Stimulated activated CD8-positive, alpha-beta memory T cell treated with anti-CD3 and anti-CD28 coated beads, Interleukin-2, amount 100 ng/mL, for 1 hour (primary cell): ENCODE measurements at places on chromosomes 7 and 10.

DNA sequence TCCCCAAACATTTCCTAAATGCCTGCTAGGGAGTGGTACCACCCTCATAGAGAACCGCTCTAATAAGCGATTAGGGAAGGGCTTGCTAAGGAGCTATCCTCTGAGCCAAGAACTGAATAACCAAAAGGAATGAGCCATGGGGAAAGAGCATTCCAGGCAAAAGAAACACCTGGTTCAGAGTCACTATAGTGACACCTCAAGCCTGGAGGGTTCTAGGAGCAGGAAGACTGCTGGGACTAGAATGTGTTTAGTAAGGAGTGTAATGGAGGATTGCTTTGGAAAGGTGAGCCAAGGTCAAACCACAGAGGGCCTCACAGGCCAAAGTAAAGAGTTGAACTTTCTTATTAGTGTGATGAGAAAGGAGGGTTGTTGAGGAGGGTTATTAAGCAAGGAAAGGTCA is 38.7 kb upstream of the NRBF2 start:
- DNase-seq, result no peak

GRCh38 chr10:102400076-102400475 is 4.6 kb downstream of the NFKB2 start:
- DNase-seq, result no peak

GRCh38 chr7:138608275-138608674 is 92.9 kb downstream of the SVOPL start:
- DNase-seq, result no peak

- DNase-seq, result no peak
Measured at GRCh38 chr10:42476101-42476500, 162.3 kb downstream of the ZNF33B start.

DNA sequence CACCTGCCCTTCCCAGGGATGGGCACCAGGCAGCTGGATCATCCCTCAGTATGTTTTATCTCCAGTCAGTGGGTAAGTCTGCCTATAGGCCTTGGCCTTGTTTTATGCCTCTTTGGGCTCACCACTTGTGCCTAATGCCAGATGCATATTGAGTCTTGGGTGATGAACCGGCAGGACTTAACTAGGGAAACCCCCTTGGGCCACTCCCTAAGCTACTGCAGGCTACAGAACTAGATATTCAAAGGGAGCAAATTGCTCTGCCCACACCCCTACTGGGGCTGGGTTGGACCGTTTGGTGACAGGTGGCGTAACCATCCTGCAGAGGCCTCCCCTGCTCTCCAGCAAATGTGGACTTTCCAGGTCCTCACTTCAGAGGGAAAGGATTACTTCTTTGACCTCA is 115.7 kb upstream of the GDF10 start:
- no peak for DNase-seq

DNA sequence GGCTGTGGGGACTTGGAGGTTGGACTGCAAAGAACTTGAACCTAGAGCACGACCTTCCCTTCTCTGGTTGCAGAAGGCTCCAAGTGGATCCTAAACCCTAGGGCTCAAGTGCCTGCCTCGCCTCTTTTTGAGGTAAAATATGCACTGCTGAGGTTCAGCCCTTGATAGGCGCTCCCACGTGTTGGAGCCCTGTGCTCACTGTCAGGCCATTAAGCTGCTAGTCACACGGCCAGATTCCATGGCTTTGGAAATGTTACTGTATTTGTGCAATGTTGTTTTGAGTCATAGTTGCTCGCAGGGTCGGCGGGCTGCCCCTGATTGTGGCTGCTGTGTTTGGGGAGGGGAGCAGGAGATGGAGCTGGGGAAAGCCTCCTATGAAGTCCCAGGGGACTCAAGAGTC is 39.8 kb upstream of the PCBD1 start:
- no peak for DNase-seq

DNA sequence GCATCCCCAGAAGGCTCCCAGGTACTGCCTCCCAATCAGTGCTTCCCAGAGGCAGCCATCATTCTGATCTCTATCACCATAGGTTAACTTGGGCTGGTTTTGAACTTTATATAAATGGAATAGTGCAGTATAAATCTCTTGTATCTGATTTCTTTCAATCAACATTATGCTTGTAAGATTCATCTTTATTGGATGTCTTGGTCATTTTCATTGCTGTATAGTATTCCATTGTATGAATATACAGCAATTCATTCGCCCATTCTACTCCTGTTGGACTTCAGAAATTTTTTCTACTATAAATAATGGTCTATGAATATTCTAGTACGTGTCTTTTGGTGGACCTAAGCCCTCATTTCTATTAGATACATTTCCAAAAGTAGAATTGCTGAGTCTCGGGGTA is 16.1 kb upstream of the OGDHL start:
- no peak for DNase-seq

DNA sequence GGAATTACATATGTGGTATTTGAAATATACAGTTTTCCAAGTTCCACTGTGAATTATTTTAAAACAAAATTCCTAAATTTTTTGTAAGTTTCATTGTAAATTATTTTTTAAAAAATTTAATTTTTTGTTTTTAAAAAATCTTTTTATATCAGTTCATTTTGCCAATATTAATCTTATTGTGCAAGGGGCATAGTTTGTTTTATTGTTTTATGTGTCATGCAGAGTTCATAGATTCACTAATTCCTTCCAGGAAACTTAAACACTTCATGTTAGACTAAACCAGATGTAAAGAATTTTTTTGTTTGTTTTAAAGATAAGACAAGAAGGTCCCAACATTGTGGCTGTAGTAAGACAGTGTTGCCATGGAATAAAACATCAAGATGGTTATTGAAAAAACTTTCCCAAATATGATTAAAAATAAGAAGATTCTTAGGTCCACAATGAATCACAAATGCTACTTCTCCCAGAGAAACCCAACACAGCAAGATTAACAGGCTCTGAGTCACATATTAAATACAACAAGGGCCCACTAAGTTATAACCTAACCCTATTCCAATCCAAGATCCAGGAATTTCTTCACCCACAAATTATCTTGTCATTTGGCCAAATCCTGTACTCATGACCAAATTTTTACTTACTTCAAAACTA is 464.7 kb upstream of the IGFBP3 start:
- no peak for DNase-seq

DNA sequence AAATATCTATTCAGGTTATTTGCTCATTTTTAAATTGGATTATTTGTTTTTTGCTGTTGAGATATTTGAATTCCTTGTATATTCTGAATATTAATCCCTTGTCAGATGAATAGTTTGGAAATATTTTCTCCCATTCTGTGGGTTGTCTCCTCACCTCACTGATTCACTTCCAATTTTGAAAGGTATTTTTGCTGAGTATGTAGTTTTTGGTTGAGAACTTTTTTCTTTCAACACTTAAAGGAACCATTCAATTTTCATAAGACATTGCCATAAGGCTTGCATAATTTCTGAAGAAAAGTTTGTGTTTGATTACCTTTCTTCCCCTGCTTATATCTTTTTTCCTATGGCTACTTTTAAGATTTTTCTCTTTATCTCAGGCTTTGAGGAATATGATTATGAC is 8.9 kb upstream of the SCRN1 start:
- no peak for DNase-seq

GRCh38 chr7:11934796-11935195 is 102.8 kb upstream of the THSD7A start:
- DNase-seq, result no peak

DNA sequence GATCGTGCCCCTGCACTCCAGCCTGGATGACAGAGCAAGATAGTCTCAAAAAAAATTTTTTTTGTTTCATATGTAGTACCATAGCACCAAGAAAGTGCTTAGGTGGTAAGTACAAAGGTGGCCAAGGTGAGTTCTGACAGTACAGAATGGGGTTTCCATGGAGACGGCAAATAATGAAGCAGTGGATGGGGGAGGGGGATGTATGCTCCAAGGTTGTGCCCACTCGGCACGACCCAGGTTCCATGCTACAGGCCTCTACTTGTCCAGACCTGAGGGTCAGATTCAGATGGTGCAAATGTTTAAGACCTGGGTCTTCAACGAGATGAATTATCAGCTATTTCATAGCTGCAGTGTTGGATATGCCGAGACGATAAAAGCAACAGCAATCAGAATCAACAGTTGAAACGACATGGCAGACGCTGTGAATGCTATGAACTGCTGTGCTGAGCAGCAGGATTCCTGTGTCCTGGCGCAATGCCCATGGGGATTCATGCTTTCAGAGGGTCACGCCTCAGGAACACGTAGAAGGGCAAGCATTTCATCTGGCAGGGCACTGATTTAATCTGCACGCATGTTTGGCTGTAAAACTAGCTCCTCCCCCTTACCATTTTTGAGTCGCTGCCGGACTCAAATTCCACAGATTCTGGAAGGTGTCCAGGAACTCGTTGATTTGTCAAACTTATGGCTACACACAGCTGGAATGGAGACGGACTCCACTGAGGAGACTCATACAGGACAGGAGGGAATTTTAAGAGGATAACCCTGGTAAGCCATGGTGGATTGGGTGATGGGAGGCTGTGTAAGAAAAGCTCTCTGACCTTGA is 256.5 kb downstream of the FRMD4A start:
- DNase-seq, result no peak

GRCh38 chr7:28732071-28732869 is 225.9 kb downstream of the TRIL start:
- no peak for DNase-seq

- DNase-seq, result no peak
Measured at GRCh38 chr10:118827466-118828155, 72.8 kb upstream of the CACUL1 start.

DNA sequence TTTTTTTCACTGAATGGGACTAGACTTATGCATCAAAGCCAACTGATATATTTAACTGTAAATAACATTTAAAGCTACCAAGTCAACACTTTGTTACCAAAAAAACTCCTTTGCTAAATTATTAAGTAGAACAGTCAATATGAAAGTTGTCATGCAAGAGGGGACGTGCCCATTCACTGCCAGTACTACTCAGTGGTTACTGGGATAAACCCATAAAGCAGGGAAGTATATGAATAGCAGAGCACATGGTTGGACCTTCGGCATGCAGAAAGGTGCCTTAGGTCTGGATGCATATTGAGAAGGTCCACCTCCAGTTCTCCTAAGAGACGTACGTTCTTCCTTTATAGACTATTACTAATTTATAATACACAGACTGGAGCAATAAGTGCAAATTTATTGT is 120.1 kb downstream of the SVOPL start:
- DNase-seq, result no peak

- DNase-seq, result no peak
Measured at GRCh38 chr7:102439963-102440795, 6.8 kb downstream of the ORAI2 start.

- DNase-seq, result no peak
Measured at GRCh38 chr7:55193245-55193644, 171.9 kb upstream of the LANCL2 start.
